ENCODE measurements at places on chromosomes 5 and 9.

GRCh38 chr9:92719028-92719647 lies 45.5 kb downstream of the BICD2 start:
- no peak for DNase-seq

GRCh38 chr5:65137631-65138030 lies 344.1 kb downstream of the ADAMTS6 start:
- DNase-seq: no peak

GRCh38 chr9:122402403-122402871 lies 31.6 kb downstream of the PTGS1 start:
- no peak for DNase-seq

DNA sequence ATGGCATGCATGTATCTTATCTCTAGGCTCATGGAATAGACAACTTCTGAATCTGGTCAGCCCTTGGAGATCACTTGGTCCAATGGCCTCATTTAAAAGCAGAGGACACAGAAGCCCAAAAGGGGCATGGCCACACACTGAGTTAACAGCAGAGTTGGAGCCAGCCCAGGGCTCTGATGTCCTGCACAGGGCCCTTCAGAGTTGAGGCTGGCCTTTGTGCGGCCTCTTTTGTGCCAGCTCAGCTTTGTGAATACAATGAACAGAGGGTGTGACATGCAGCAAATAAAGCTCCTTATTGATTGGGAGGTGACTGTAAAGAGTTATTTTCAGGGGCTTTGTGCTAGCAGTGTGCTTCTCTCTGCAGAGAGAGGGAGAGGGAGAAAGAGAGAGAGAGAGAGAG lies 150.1 kb upstream of the STK32A start:
- DNase-seq: no peak

- no peak for DNase-seq
Observed at GRCh38 chr5:4019841-4020240, 424.2 kb downstream of the IRX1 start.

DNA sequence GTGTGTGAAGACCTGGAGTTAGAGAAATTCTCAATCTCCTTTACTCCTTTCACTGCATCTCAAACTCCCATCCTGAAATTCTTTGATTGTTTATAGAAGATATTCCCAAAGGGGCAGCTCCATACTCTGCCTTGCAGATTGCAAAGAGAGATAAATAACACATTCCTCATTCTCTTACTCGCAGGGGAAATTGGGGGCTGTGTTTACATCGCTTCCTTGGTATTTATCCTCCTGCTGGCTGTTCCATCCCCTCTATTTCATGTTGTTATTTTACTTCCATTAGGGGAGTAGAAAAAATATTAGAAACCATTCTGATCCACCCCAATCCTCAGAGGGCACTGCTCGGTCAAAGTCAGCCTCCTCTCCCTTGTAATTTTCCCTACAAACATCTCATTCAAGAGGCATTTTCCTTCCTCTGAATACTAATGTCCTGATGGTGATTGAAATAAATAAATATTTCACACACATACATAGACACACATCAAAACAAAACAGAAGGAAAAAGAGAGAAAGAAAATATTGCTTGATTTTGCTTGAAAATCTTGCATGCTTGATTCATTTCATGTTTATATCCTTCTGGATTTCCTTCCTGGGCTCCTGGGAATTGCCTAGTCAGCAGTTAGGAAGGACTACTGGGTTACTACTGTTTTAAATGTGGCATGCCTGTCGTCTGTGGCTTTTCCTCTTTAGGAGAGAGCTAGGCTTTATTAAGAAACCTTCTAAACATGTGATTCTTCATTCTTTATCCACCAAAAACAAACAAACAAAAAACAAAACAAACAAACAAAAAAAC lies 420.1 kb upstream of the PAPPA start:
- no peak for DNase-seq

DNA sequence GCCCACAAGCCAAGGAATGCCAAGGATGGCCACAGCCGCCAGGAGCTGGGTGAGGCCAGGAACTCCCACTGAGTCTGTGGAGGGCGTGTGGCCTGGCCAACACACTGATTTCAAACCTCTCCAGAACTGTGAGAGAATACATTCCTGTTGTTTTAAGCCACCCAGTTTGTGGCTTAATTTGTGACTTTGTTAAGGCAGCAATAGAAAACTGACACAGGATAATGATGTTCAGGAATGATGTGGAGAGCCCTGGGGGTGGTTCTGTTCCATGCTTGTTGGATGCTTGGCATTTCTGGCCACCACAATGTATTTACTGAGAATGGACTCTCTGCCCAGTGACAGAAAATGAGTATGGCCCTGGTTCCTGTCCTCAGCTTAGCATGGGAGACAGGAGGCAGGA lies 82.8 kb downstream of the DAP start:
- no peak for DNase-seq

Measured in activated naive CD4-positive, alpha-beta T cell (primary cell).